ENCODE measurements at places on chromosomes 6 and 20.

GRCh38 chr20:48455651-48456365 lies 372.0 kb downstream of the PREX1 start:
- DNase-seq = no peak

DNA sequence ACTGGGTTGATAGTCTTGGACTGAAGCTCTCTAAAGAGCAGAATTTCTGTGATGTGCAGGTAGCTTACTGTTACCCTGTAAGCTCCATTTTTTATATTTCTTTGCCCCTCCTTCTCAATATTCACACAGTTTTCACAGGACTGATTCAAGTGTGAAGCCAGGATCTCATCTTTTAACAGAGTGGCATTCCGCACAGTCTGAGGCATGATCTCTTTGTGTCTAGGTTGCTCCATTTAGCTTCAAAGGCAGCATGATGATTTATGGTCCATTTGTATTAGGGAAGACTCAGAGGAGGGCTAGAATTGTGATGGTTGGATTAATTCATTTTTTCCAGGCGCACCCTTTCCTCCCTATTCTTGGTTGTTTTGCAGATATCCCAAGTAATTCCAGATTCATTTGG lies 43.5 kb downstream of the CARMIL1 start:
- no peak for DNase-seq

- DNase-seq = peak; percentile 55
Observed at GRCh38 chr6:107115695-107116327, 496 bp upstream of the BEND3 start.

GRCh38 chr20:8530022-8530421 lies 398.0 kb downstream of the PLCB1 start:
- no peak for DNase-seq

DNA sequence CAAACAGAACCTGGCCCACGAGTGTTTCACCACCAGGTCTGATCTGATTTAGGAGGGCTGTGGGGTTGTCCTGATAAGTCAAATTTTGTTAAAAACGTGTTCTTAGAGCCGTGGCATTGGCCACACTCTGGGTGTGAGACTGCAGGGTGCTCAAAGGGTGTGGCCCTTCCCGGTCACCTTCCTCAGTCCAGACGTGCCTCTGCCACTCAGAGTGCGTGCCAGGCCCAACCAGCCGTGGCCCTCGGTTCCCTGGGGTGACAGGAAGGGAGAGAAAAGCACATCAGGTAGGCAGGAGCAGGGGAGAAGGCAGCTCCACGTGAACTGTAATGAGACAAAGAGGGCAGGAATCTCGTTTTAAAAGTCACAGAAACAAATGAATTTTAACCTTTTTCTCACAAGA lies 115.4 kb downstream of the FAM120B start:
- DNase-seq = no peak

- no peak for DNase-seq
Observed at GRCh38 chr6:6900569-6901204, 207.1 kb upstream of the RREB1 start.

DNA sequence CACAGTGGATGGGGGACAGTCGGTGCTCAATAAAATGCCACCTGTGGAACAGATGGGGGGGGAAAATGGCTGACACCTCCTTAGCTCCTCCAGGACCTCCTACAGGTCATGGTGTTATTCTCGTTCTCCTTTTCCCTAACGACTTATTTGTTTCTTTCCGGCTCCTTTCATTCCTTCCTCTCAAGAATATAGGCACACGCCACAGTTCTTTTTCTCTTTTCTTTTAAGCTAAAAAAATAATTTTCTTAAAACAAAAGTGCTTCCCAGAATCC lies 1.4 kb upstream of the RNASET2 start:
- DNase-seq = no peak

GRCh38 chr20:44540834-44541233 lies 19.0 kb upstream of the SERINC3 start:
- DNase-seq = no peak

GRCh38 chr20:16732506-16733152 lies 2.8 kb downstream of the SNRPB2 start:
- DNase-seq = no peak

- DNase-seq = no peak
Observed at GRCh38 chr6:159966339-159966738, 2.5 kb upstream of the IGF2R start.

GRCh38 chr20:8940326-8940725 lies 128.6 kb upstream of the PLCB4 start:
- DNase-seq = no peak

GRCh38 chr20:26276554-26277210 lies 580.0 kb upstream of the ZNF337 start:
- no peak for DNase-seq

- DNase-seq = no peak
Observed at GRCh38 chr20:16608277-16608650, 35.0 kb upstream of the KIF16B start.

DNA sequence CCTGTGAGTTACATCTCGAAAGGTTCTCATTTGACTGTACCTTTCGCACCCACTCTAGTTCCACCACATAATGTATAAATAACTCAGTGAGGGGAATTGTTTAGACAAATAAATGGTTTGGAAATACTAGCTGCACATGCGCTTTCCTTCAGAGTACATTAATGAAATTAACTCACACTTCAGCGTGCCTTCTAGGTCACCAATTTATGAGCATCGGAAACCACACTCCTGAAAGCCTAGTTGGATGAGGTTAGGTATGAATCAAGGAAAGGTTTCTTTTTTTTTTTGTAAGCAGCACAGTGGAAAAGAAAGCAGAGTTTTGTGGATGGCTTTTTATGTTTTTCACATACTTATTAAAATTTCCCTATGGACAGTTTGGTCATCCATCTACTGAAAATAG lies 247.8 kb upstream of the TCF21 start:
- no peak for DNase-seq

GRCh38 chr6:88422831-88423230 lies 256.7 kb upstream of the CNR1 start:
- DNase-seq = no peak

- DNase-seq = no peak
Observed at GRCh38 chr6:21997119-21998037, 299.5 kb downstream of the PRL start.

GRCh38 chr6:37987559-37987958 lies 168.0 kb downstream of the ZFAND3 start:
- no peak for DNase-seq

GRCh38 chr6:151081656-151082055 lies 158.1 kb upstream of the AKAP12 start:
- DNase-seq = no peak

- DNase-seq = no peak
Observed at GRCh38 chr6:156599366-156599765, 177.8 kb upstream of the ARID1B start.

- no peak for DNase-seq
Observed at GRCh38 chr6:159758031-159759001, 3.5 kb upstream of the ACAT2 start.

DNA sequence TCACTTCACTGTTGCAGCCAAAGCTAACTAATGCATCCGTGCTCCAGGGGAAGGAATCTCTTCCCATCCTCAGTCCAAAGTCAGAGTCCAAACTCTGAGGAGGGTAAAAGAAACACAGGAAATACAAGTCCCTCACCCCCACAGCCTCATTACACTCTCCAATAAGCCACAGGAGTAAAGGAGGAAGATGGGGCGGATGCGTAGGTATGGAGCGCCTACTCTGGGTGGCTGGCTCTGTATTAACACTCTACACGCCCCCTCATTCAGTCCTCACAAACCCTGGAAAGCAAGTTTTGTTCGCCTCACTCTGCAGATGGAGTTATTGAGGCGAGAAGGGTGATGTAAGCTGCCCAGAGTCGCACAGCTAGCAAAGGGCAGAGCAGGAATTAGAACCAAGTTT lies 242.9 kb downstream of the NRN1 start:
- no peak for DNase-seq

DNA sequence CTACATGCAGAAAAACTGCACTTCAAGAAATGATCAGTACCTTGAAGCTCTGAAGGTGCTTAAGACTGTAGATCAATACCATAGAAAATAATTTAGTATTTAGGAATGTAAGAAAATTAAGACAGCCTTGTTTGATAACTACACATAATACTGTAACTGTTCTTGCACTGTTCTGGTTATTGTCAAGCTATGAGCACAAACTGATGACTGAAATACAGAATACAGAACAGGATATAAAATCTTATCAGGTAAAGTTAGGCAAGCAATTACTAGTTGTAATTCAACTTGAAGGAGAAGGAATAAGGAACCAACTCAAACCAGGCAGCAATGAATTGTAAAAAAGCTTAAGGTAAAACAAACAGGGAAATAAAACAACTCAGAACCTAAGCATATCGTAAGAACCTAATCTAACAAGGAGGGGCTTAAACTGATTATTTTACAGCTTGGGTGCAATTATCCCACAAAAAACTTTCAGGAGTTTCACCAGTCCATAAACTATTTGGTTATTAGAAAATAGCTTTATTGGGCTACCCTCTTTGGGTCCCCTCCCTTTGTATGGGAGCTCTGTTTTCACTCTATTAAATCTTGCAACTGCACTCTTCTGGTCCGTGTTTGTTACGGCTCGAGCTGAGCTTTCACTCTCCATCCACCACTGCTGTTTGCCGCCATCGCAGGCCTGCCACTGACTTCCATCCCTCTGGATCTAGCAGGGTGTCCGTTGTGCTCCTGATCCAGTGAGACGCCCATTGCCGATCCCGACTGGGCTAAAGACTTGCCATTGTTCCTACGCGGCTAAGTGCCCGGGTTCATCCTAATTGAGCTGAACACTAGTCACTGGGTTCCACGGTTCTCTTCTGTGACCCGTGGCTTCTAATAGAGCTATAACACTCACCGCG lies 97.7 kb downstream of the ATG5 start:
- DNase-seq = no peak

- no peak for DNase-seq
Observed at GRCh38 chr6:20455251-20455940, 53.7 kb downstream of the E2F3 start.

DNA sequence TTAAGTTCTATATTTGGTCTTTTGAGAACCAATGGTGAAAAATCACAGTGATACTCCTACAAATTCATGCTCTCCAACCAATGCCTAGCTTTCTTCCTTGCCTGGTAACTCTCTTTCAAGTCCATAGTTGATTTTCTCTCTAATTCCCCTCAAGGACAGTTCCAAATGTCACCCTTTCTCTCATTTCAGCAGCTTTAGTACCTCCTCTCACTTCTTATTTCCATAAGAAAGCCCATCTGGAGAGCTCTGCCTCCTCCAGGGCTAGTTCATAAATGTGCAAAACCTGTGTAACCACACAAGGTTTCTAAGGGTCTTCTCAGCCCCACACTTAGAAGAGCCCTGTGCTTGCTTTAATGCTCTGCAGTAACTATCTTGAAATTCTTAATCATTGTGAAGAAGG lies 155.4 kb upstream of the PLCB4 start:
- no peak for DNase-seq

DNA sequence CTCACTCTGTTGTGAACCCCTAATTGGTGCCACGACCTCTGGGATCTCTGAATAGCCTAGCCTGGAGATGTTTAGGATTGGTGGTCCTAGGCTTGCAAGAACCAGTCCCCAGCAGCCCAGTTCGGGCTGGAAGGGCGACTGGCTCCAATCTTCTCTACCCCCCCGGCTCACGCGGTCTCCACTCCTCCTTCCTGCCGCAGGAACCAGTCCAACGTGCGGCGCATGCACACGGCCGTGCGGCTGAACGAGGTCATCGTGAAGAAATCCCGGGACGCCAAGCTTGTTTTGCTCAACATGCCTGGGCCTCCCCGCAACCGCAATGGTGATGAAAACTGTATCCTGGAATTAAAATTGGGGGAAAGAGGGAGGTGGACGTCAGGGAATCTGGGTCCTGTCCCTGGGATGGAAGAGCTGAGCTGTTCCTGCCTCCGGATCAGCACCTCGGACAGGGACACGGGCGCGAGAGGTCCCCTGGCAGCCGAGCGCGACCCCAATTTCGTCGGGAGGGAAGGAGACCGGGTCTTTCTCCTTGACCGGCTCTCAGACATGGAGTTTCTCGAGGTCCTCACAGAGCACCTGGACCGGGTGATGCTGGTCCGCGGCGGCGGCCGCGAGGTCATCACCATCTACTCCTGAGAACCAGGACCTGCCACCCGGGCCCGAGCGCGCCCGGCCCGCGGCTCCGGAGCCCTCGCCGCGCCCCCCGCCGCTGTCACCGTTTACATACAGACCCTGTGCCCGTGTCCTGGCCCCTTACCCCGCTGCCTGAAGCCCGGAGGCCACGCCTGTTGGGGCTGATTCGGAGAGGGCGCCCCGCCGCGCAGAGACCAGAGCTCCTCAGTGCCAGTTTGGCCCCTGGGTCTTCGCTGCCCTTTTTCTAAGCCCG lies 28.2 kb downstream of the SLC12A5 start:
- DNase-seq = no peak

DNA sequence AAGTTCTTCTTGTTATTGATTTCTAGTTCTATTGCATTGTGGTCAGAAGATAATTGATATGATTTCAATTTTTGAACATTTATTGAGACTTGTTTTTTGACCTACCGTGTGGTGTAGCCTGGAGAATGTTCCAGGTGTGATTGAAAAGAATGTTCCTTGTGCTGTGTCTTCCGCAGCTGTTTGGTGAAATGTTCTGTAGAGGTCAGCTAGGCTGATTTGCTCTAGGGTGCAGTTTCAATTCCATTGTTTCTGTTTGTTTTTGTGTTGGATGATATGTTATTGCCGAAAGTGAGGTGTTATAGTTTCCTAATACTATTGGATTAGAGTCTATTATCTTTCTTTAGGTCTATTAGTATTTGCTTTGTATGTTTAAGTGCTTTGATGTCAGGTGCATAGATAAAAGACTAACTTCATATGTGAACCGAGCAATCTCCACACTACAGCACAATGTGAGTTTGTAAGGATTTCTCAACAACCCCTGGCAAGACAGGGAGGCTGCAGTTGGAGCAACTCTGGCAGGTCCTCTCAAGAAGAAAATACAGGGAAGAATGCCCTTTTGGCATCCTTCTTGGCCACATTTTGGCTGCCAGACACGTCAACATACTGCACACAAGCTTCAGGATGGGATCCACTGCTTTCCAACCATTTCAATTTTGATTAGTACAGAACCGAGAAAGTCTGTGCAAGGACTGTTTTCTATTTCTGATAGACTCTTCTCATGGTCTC lies 320.7 kb downstream of the RNF144B start:
- DNase-seq = no peak

- no peak for DNase-seq
Observed at GRCh38 chr6:158259845-158260244, 52.4 kb upstream of the TULP4 start.

- no peak for DNase-seq
Observed at GRCh38 chr6:2127484-2127911, 117.9 kb downstream of the GMDS start.

DNA sequence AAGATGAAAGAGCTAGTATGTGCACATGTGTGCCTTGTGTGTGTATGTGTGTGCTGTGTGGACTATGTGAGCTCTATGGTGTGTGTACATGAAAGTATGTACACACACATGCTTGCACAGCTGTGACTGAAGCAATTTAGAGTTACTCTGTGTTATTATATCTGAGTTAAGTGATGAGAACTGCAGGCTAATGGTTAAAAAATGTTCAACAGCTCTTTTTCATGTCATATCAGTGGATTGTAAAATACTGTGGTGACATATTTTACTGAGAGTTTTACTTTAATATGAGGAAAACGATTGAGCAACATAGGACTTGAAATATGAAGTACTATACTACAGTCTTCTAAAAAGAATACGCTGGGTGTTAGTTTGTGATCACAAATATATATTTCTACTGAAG lies 195.7 kb upstream of the KCNK16 start:
- no peak for DNase-seq

Data from NCI-H2029 (cell line).